ENCODE measurements at places on chromosomes 11 and 22. TPM values are rescaled to one million over a fixed set of nuclear protein-coding genes. Genes with fewer than 3 reads are reported as not detected.

The USH1C gene
- not detected for total RNA-seq

The TRMT2A gene
- 92.1 TPM for total RNA-seq

GRCh38 chr22:37469416-37470086 is 16.6 kb downstream of the MFNG start:
- peaks cover 52% of the 10 kb centered on the region for H3K36me3 ChIP-seq
- no peaks in the 10 kb centered on the region for H3K27me3 ChIP-seq
- no peak overlapping the region for H3K27ac ChIP-seq
- H3K4me3 ChIP-seq: no peak overlapping the region

GRCh38 chr22:24812950-24813775 is 7.2 kb downstream of the SGSM1 start:
- no peaks in the 10 kb centered on the region for H3K36me3 ChIP-seq
- H3K27me3 ChIP-seq: peaks cover 2% of the 10 kb centered on the region
- no peaks in the 10 kb centered on the region for H3K4me1 ChIP-seq
- DNase-seq: no peak
- H3K4me3 ChIP-seq: no peak overlapping the region

GRCh38 chr11:46666516-46666915 is 33.9 kb downstream of the ARHGAP1 start:
- H3K4me3 ChIP-seq: no peak overlapping the region
- no peak for DNase-seq
- no peaks in the 10 kb centered on the region for H3K27me3 ChIP-seq
- peaks cover 27% of the 10 kb centered on the region for H3K4me1 ChIP-seq
- H3K36me3 ChIP-seq: peaks cover 57% of the 10 kb centered on the region
- no peak overlapping the region for H3K27ac ChIP-seq

DNA sequence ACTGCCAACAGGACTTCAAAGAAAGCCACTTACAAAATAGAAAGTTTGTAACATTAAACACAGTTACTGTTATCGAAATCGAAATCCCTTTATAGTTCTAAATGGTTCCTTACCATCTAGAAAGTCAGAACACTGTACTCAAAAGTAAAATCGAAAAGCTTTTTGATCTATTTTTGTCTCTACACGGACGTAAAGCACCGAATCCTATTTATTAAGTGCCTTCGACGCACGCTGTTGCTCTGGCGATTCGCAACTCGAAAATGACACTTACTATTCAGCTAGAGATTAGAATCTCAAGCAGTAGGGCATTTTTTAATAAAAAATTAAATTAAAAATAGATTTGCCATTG is 78.3 kb downstream of the LARGE1 start:
- no peak overlapping the region for H3K4me3 ChIP-seq
- H3K4me1 ChIP-seq: no peaks in the 10 kb centered on the region
- no peaks in the 10 kb centered on the region for H3K27me3 ChIP-seq
- H3K27ac ChIP-seq: no peak overlapping the region

DNA sequence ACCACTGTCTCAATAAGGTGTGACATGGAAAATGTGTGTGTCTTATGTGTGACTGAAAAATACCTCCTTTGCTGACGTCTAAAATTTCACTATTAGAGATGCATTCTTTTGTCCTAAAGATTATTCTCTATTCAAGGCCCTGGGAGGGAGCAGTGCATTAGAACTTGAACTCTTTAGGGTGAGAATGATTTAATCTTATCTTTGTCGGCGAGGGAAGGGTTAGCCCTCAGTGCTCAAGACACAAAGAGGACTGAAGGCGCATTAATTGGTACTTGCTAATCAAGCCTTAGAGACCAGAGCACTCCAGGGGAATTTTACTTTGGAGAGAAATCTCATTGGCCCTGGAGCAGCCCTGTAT is 29.8 kb upstream of the PLET1 start:
- H3K4me1 ChIP-seq: peaks cover 23% of the 10 kb centered on the region
- H3K36me3 ChIP-seq: peaks cover 11% of the 10 kb centered on the region
- no peak for DNase-seq
- H3K27ac ChIP-seq: peak overlapping the region; percentile 67
- H3K4me3 ChIP-seq: peak overlapping the region; percentile 69
- peaks cover 13% of the 10 kb centered on the region for H3K27me3 ChIP-seq

DNA sequence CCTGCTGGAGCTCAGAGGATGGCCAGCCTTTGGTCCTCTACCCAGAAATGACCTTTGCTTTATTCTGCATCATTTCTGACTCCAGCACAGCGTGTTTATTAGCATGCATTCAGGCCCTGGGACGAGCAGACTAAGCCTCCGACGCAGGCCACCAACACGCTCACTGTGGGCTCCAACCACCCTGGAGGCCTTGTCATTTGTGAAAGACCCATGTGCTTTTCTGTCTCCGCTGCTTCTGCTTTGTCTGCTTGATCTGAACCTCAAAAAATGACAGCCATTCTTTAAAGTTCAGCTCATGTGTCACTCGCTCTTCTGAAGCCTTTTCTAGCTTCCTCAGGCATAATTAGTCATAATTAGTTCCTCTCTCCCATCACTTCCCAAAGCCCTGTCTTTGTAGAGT is 109.1 kb upstream of the TIMP3 start:
- H3K27me3 ChIP-seq: peaks cover 14% of the 10 kb centered on the region
- H3K4me1 ChIP-seq: no peaks in the 10 kb centered on the region
- no peak overlapping the region for H3K4me3 ChIP-seq
- no peak for DNase-seq
- H3K36me3 ChIP-seq: no peaks in the 10 kb centered on the region

Data from activated CD8-positive, alpha-beta T cell treated with anti-CD3 and anti-CD28 coated beads, Interleukin-2, amount 10 ng/mL, durations not matched to agents 7 days and 5 days (primary cell).